Mucosa of gallbladder (tissue), 1 donor: ENCODE measurements at places on chromosomes 11 and 22. TPM values are rescaled to one million over a fixed set of nuclear protein-coding genes. Genes with fewer than 3 reads are reported as not detected.
A peak's percentile ranks its signal among the peaks of the same experiment; 100 is the strongest.

DNA sequence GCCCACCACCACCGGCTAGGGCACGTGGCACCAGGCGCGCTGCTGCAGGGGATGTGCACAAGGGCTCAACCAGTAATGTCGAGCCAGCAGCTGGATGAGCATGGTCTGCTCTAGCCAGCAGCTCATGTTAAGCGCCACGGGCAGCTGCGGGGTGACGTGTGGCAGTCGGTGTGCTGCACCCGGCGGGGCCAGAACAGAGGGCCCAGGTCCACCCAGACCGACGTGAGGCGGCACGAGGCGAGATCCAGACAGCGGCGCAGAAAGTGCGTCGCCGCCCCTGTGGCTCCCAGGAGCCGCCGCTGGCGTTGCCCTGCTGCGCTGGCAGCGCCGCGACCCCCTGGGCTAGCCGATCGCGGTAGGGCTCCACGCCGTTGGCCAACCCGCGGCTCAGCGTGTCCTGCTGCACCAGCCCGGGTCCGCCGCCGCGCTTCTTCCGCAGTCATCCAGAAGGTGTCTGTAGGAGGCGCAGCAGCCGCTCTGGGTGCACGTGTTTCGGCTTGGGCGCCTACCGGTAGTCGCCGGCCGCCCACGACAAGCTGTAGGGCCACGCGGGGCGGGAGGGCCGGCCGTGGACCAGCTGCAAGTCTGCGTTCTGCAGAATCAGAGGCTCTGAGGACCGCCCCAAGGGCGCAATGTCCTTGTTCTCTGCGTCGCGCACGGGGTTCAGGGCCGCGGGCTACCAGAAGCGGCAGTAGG lies 4.6 kb upstream of the GALR3 start:
- DNase-seq, result peak; percentile 54

GRCh38 chr11:91100427-91100826 lies 877.6 kb upstream of the CHORDC1 start:
- DNase-seq, result no peak

- DNase-seq, result no peak
Observed at GRCh38 chr11:12242966-12243365, 132.6 kb downstream of the MICAL2 start.

GRCh38 chr11:66072518-66072917 lies 2.4 kb downstream of the PACS1 start:
- DNase-seq, result no peak

- peak; percentile 63 for DNase-seq
Observed at GRCh38 chr22:29306835-29307595, 565 bp downstream of the GAS2L1 start.

DNA sequence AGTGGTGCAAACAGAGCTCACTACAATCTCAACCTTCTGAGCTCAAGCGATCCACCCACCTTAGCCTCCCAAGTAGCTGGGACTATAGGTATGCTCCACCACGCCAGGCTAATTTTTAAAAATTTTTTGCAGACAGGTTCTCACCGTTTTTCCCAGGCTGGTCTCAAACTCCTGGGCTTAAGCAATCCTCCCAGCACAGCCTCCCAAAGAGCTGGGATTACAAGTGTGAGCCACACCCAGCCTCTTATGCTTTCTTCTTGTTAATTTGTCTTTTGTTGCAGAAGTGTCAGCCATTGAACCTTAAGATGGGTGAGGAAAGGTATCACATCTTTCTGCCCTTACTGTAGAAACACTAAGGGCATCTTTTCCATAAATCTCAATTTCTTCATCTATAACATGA lies 34.9 kb downstream of the DENND5A start:
- DNase-seq, result no peak

DNA sequence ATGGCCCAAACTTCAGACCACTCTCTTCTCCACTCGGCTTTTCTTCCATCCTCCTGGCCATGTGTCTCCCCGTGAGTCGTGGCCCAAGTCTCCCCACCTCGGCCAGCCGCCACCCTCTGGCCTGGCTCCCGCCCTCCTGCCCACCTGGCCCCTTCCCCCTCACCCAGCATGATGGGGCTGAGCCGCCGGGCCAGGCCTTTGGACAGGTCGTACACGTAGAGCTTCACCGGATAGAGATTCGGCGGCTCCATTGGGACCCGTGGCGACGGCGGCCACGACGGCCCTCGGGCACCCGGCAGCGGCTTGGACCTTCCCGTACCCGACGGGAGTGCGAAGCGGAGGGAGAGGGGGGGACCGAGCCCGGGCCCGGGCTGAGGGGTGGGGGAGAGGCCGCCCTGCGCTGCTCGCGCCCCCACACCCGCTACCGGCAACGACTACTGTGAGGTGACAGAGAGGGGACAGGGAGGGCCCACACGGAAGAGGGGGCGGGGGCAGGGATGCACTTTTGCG lies at the start of gene DESI1:
TSS of gene DESI1 (minus strand) at position 455 of the 510 bp plus-strand sequence. CDS start at position 251, 204 bp downstream.
- no peak for DNase-seq

DNA sequence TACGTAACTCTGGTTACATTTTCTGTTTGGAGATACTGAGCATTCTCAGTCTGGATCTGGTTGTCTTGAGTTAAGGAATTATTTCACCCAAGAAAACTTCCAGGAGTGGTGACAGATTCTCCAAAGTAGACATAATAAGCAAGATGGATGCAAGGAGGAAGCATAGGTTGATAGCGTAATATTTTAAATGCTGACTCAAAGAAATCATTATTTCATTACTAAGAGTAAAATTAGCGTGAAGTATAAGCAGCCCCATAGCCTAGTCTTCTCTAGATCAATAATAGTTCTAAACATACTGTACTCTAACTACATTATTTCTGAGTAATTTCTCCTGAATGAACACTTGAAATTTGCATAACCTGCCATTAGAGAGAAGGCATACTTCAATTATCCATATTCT lies 57.5 kb upstream of the MS4A8 start:
- DNase-seq, result no peak

GRCh38 chr11:31943056-31943780 lies 132.1 kb upstream of the PAX6 start:
- no peak for DNase-seq

- no peak for DNase-seq
Observed at GRCh38 chr11:104967534-104968354, 630 bp downstream of the CASP4 start.

GRCh38 chr11:43986881-43987280 lies 44.4 kb downstream of the C11orf96 start:
- DNase-seq, result no peak

GRCh38 chr22:45552017-45552411 lies 49.3 kb downstream of the FBLN1 start:
- DNase-seq, result no peak

GRCh38 chr22:27794226-27794625 lies 7.3 kb downstream of the MN1 start:
- no peak for DNase-seq

DNA sequence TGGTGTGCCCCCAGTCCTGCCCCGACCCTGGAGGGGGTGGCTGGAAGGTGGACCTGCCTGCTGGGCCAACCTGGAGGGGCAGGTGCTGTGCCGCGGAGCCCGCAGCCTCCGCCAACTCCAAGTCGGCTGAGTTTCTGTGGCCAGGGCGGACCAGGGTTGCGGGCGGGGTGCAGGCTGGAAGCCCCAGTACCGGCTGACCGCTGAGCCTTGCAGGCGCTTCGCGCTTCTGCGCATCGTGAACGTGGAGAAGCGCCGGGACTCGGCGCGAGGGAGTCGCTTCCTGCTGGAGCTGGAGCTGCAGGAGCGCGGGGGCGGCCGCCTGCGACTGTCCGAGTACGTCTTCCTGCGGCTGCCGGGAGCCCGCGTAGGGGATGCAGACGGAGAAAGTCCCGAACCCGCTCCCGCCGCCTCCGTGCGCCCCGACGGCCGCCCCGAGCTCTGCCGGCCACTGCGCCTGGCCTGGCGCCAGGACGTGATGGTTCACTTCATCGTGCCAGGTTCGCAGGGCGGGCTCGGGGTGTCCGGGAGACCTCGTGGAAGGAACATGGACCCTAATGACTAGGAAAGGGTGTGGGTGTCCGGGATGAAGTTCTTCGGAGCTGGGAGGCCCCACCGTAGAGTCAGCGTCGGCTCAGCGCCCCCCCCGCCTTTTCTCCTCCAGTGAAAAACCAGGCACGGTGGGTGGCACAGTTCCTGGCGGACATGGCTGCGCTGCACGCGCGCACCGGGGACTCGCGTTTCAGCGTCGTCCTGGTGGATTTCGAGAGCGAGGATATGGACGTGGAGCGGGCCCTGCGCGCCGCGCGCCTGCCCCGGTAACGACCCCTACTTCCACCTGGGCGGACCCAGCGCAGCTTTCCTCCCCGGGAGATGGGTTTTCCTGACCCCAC lies 10.2 kb downstream of the B4GALNT4 start:
- no peak for DNase-seq

DNA sequence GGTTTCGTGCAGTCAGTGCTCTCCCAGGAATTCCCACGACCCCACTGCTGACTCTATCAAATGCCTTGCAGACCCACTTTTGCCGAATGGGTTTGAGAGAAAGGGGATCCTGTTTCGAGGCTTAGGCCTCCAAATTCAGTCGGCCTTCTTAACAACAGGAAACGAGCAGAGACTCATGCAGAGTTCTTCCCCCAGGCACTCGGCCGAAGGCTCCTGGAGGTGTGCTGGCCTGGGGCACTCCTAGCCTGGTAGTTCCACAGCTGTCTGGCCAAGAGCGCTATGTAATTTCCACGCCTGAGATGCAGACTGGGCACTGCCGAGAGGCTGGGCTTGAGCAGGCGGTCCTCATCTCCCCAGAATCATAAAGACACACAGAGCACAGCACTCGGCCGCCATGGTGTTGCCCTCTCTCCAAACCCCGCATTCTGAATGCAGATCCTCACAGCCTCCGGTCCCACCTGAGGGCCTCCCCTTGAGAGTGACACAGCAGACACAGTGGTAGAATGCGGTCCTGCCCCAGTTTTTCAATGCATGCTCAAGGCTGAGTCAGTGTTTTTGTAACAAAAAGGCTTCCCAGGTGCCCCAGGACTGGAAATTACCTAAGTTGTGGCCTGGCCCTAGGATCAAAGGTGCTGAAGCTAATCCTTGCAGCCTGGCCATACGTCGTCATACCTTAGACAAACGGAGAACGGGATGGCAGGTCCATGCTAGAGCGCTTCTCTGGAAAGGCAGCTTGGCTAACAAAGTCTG lies 30.2 kb upstream of the BID start:
- DNase-seq, result no peak

- no peak for DNase-seq
Observed at GRCh38 chr11:69890476-69890875, 71.3 kb upstream of the FGF3 start.

- no peak for DNase-seq
Observed at GRCh38 chr11:122330279-122330965, 214.4 kb upstream of the BLID start.

GRCh38 chr22:39773976-39774539 lies 119.5 kb downstream of the ENTHD1 start:
- no peak for DNase-seq

DNA sequence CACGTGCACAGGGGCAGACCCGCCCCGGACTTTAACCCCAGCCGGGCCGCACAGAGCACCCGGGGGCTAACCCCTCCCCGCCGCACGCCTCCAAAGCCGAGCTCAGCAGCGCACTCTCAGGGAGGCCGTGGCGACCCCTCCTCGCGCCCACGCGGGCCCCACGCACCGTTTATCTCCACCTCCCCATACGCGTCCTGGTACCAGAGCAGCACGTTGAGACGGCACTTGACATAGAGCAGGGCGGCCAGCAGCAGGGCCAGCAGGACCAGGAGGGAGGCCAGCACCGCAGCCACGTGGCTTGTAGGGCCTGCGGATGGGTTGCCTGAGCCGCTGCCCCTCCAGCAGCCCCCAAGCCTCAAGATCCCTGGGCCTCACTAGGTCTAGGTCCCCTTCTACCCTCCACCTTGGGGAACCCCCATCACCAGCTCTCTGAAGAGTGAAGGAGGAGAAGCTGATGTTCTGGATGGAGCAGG lies 7.1 kb downstream of the SIGIRR start:
- DNase-seq, result no peak

DNA sequence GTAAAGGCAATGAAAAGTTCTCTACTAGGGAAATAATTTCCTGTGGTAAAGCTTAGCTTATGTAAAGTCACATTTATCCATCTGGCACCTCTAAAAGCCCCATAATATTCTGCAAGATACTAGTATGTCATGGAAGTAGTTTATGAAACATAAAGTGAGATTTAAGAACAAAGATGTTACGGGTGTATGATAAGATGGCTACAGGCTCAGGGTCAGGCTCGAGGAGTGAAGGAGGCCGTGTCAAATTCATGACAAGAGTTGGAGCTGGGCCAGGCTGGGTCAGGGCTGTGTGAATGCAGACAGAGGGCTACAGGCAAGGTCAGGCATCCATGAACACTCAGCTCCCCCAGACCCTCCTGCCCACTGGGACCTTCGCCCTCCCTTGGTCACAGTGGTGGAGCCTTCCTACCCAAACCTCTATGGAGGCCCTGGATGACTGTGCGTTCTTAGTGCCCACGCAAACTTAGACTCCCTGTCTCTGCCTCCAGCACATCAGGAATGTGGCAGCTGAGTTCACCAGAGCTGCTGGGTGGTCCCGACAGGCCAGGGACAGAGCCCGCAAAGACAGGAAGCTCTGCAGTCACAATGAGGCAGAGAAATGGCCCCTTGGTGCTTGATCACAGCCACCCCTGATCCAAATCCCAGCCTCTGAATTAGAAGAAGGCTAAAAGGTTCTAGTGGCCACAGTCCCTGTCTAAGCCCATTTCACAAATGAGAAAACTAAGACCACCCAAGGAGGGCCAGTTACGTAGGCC lies 14.8 kb downstream of the IGLL5 start:
- DNase-seq, result no peak

DNA sequence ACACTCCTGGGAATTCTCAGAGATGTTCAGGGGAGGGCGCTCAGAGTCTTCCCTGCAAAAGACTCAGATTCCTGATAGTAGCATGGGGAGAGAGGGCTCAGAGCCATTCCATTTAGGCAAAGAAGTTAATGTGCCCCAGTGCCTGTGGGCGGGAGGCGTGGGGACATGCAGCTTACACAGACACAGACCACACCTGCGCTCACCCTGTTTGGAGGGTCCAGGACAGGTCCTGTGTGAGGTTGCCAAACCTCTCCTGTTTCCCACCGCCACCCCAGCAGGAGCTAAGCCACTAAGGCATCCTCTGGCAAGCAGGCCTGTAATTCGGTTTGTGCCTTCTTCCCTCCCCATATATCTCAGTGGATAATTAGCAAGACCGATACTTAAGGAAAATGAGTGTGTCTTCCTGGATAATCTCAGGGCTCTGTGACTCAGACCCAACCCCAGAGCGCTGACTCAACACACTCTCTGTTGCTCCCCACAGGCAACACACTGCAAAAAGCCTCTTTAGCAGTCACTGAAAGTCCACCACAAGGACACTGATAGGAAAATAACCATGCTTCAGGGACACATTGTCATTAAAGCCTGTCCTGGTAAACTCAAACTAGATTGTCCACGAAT lies 118.9 kb upstream of the LMO1 start:
- no peak for DNase-seq

- DNase-seq, result no peak
Observed at GRCh38 chr11:126394036-126394435, 38.5 kb downstream of the ST3GAL4 start.

C11orf52 gene
- total RNA-seq, result 34.4 TPM

NXPE2 gene
- not detected for total RNA-seq

INS gene
- total RNA-seq, result 1.2 TPM

MUC5AC gene
- 18.6 TPM for total RNA-seq

TRIM49 gene
- total RNA-seq, result not detected

CADM1 gene
- 20.3 TPM for total RNA-seq

CBLIF gene
- not detected for total RNA-seq

APOBEC3F gene
- 14.4 TPM for total RNA-seq

MS4A6E gene
- total RNA-seq, result not detected

KRTAP5-9 gene
- 0.23 TPM for total RNA-seq
